ENCODE measurements at places on chromosomes 16 and 17. TPM values are rescaled to one million over a fixed set of nuclear protein-coding genes. Genes with fewer than 3 reads are reported as not detected.

Gene TEKT5
- 2.5 TPM for total RNA-seq

Gene COPZ2
- 6.4 TPM for total RNA-seq

Gene PPP1R1B
- 509 TPM for total RNA-seq

Gene TBC1D3B
- 5.2 TPM for total RNA-seq

Gene TPSAB1
- total RNA-seq: 19.8 TPM

Gene ACSM3
- 21.7 TPM for total RNA-seq

All from transverse colon (tissue), 4 donors.